ENCODE measurements at places on chromosomes 6 and 20.

- no peak for DNase-seq
These were observed 259.1 kb downstream of the ARID1B start for GRCh38 chr6:157036245-157036711.

GRCh38 chr20:38722683-38723016 lies 1.6 kb upstream of the SLC32A1 start:
- DNase-seq = no peak

DNA sequence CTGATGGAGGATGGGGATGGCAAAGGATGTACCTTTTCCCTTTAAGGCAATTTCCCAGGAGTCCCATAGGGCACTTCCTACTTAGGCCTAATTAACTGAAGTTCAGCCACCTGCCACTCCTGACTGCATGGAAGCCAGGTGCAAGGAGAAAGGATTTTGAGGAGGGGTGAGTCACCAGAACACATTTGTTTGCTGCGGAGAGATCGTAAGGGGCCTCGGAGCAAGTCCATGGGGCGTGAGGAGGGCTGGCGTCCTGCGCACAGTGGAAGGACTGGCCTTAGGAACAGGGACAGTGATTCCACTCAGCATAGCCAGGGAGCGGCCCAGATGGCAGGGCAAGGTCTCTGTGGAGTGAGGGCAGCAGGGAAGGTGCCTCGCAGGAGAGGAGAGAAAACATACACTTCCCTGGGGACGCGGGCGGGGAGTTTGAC lies 11.8 kb upstream of the MAP1LC3A start:
- DNase-seq = no peak

DNA sequence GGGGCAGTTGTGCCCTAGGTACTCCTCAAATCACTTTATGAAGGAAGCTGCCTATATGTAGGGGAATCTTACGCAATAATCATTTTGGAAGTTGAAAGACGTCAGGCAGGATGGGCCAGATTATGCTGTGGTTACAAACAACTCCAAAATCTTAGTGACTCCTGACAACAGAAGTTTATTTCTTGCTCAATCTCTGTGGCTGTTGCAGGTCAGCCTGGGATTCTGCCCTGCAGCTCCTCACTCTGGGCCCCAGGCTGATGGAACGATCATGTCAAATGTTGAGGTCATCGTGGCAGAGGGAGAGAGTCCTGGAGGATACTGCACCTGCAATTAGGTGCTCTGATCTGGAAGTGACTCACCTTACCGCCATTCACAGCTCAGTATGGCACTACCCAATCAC lies 88.4 kb downstream of the ZDHHC14 start:
- DNase-seq = no peak

GRCh38 chr6:18306977-18307376 lies 42.6 kb upstream of the DEK start:
- no peak for DNase-seq

GRCh38 chr20:37540001-37540400 lies 12.3 kb upstream of the BLCAP start:
- no peak for DNase-seq

GRCh38 chr6:14751645-14752175 lies 494.2 kb upstream of the JARID2 start:
- no peak for DNase-seq

- DNase-seq = no peak
These were observed 85.8 kb downstream of the ZFP64 start for GRCh38 chr20:52105442-52106422.

GRCh38 chr20:35661053-35661452 lies 3.6 kb downstream of the CPNE1 start:
- DNase-seq = peak; percentile 75

- DNase-seq = no peak
These were observed 96.2 kb downstream of the SNX5 start for GRCh38 chr20:17872434-17872833.

DNA sequence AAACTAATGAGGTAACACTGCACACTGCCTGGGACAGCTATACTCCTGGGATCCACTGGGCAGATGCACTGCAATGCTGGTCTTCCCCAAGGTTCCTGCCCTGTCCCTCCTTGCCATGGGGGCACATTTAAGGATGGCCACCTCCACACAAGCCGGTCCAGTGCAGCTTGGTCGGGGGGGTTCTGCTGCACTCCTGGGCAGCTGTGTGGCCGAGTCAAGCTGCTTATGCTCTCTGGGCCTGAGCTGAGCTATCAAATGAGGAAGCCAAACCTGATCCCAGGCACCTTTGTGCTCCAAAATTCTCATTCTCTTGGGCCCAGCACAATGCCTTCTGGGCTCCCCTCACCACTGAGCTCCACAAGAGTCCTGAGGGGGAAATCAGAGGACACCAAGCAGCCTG lies 37.3 kb downstream of the NINL start:
- DNase-seq = no peak

- DNase-seq = no peak
These were observed 49.9 kb downstream of the AIG1 start for GRCh38 chr6:143110572-143110971.

- DNase-seq = no peak
These were observed 348.7 kb upstream of the MANEA start for GRCh38 chr6:95228636-95229035.

- no peak for DNase-seq
These were observed 125.1 kb downstream of the ZNF217 start for GRCh38 chr20:53468587-53468986.

DNA sequence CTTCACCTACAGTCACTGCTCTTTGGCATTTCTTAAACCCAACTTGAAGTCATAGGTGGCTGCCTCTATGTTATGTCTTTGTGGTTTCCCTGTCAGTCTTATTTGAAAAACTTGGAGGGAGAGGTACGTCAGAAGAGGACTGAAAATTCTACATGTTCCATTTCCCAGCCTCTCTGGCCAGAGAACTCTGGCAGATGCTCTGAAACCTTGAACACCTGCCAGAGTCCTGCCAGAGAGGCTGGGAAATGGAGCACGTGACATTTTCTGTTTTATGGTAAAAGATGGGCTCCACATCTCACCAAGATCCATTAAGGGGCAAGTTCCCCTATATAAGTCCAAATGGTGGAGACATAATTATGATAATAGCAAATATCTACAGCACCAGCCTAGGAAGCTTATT lies 99.5 kb downstream of the MAFB start:
- DNase-seq = no peak

- no peak for DNase-seq
These were observed 45.8 kb downstream of the AHI1 start for GRCh38 chr6:135451617-135452190.

DNA sequence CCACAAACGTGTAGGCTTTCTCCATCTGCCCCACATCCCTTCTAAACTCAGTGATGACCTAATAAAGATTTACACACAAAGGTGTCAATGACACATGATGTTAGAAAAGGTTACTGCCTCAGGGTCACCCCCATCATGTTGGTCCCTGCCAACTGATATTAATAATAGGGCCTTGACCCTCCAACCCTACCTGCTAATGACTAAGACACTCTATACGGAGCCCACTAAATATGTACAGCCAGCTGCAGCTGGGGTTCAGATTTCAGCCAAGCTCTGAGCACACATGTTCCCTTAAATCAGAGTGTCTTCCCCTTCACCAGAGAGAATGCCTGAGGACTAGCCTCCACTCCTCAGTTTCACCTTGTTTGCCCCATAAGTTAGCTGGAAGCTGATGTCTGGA lies 67.4 kb upstream of the SNRPB2 start:
- DNase-seq = no peak

DNA sequence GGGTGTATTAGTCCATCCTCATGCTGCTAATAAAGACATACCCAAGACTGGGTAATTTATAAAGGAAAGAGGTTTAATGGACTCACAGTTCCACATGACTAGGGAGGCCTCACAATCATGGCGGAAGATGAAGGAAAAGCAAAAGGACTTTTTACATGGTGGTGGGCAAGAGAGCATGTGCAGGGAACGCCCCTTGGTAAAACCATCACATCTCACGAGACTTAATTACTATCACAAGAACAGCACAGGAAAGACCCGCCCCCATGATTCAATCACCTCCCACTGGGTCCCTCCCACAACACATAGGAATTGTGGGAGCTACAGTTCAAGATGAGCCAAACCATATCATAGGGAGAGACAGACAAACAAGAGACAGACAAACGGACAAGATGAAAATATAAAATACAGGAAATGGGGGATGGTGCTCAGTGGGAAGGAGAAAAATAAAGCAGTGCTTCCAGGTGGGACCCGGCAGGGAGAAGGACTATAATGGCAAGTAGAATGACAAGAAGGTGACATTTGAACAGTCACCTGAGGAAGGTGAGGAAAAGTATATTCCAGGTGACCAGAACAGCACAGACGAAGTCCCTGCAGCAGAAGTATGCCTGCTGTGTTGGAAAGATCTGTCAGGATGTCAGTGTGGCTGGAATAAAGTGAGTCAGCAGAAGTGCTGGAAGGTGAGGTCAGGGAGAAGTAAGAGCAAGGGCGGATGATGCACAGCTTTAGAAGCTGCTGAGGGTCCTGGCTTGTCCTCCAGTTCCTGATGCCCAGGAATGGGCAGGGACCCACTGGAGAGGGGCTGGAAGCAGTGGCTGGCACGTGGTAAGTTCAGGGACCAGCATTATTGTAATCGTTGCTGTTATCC lies 61.1 kb downstream of the SLC2A10 start:
- no peak for DNase-seq

GRCh38 chr6:30780642-30780920 lies 36.2 kb upstream of the IER3 start:
- DNase-seq = no peak

GRCh38 chr6:28807682-28808280 lies 116.0 kb downstream of the TRIM27 start:
- no peak for DNase-seq

DNA sequence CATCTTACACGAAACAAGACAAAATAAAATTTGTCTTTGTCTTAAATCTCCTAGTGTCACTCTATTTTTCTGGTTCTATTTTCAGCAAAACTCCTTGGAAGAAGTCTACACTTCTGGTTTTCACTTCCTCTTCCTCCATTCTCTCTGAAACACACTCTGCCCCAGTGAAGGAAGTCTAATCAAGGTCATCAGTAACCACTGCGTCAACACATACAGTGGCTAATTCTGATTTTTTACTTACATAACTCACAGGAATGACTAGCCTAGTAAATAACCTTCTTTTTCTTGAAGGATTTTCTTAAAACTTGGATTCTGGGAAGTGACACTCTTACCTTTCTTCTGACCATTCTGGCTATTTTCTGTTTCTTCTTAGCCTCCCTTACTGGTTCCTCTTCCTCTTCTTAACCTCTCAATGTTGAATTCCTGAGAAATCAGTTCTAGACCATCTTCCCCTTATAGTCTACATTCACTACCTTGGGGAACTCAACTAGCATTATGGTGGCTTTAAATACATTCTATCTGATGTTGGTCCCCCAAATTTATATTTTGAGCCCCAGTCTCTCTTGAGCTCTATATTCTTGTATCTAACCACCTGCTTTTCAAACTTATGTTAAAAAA lies 37.5 kb downstream of the AIG1 start:
- peak; percentile 36 for DNase-seq

DNA sequence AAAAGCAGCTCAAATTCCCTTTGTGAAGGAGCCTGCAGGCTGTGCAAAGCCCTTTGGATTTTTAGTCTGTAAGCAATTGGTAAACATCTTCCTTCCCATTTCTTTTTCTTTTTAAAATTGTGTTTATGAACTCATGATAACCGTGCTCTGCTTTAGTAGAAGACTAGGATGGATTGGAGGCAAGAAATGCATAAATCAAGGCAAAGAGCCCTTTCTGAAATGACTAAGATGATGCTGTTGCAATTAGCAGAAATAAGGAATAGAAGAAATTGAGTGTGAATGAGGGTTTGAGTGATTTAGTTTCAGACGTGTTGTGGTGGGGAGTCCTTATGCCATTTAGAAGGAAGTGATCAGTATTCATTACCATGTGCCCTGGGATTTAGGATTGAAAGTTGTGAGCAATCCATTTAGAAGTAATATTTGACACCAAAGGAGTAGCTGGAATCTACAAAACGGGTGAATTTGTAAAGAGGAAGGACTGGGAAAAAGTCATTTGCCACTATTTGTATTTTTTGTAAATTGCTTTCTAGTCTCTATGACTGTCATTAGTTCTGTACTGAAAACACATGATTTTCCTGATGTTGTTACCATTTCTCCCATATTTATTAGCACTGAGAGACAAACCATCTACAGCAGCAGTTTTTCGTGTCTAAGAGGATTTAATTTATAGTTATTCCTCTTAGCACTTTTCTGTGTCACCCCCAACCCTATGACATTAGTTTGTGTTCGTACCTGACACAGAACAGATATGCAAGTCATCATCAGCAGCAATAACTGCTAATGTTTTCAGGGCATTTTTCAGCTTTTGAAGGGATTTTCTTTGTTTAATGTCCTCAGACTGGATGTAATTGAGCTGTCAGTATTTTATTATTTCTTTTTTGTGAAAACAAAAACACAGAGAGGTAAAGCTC lies 265.0 kb downstream of the UTRN start:
- no peak for DNase-seq

- DNase-seq = no peak
These were observed 151.2 kb upstream of the BMP5 start for GRCh38 chr6:56026455-56027180.

DNA sequence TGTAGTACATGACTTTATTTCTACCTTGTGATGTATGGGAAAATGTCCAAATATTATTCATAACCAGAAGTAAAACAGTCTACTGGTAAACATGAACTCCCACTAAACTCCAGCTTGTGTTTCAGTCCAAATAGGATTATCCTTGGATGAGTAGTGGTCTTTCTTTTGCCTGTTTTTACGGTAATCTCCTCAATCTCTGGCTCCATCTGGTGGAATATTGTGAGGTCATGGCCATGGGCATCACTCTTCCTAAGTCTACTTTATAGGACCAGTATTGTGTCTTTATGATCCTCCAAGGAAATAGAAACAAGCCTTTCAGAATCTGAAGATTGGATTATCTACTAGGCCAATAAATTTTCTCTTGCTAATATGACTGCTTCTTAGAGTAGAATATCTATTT lies 505.0 kb downstream of the BMP2 start:
- DNase-seq = no peak

- no peak for DNase-seq
These were observed 150.4 kb upstream of the HMGN3 start for GRCh38 chr6:79384845-79385244.

DNA sequence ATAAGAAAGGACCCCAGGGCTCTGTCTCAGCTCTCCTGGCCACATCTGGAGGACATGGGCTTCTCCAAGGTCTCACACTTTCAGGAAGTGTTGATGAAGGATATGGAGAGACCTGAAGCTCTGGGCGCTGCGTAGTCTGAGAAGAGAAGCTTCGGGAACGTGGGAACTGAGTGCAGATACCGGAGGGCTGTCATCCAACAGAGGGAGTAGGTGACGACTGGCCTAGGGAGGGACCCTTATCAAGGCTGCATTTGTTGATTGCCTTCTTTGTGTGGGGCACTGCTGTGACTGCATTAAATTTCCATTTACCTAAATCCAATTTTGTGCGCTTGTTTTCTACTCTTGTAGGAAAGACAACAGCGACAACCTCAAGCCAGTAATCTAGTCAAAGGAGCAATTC lies 63.4 kb downstream of the PLG start:
- no peak for DNase-seq

- DNase-seq = no peak
These were observed 37.0 kb downstream of the TMEM181 start for GRCh38 chr6:158596861-158597260.

- no peak for DNase-seq
These were observed 127.5 kb upstream of the CCDC28A start for GRCh38 chr6:138645976-138646640.

- no peak for DNase-seq
These were observed 162.9 kb upstream of the CEP162 start for GRCh38 chr6:84390334-84390733.

GRCh38 chr6:6557886-6558285 lies 30.6 kb upstream of the LY86 start:
- no peak for DNase-seq

GRCh38 chr6:132764370-132764769 lies 6.7 kb upstream of the VNN2 start:
- DNase-seq = no peak

Data from CD4-positive, alpha-beta T cell treated with Interferon alpha-2 for 1 hour (primary cell).